ENCODE measurements at places on chromosomes 16 and 17.

DNA sequence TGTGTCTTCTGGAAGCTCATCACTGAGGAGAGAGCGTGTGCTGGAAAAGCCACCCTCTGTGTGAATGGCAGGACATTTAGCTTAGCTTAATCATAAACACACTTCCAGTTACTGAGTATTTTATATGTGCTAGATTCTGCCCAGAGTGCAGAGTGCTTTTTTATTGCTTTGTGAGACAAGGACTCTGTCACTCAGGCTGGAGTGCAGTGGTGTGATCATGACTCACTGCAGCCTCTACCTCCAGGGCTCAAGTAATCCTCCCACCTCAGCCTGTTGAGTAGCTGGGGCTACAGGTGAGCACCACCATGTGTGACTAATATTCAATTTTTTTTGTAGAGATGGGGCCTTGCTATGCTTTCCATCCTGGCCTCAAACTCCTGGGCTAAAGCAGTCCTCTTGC lies 61.4 kb upstream of the IRX3 start:
- no peak for DNase-seq

DNA sequence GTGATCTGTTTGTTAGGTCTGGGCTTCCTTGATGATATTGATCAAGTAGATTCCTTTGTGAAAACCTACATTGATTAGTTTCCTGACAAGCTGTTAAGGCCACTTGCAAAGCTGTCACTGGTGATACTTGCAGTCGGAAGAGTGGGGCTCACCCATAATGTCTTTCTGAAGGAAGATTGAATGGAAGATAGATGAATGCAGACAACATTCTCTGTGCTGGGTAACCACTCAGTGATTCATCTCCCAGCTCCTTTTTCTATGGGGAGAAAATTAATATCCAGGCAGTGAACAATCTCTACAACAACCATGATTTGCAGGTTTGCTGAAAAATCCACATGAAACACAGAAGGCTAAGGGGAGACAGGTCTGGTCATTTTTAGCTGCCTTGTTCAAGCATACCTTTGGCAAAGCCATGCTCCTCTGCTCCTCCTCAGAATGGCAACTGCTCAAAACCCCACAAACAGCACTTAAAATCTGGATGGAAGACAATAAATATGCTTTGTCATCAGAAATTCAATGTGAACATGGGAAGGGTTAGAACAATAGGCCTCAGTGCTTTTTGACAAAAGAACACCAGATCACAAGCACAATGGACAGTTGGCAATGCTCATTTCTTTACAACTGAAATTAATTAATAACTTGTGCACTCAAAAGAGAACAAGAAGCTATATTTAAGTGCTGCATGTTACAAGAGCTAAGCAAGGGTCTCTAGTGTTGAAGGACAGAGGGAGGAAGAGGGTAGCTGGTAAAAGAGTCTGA lies 495.4 kb downstream of the TOX3 start:
- no peak for DNase-seq

GRCh38 chr17:17770632-17771044 lies 66.1 kb downstream of the SREBF1 start:
- DNase-seq = no peak

- DNase-seq = no peak
These were observed 13.5 kb upstream of the DNAI2 start for GRCh38 chr17:74260525-74260850.

- DNase-seq = no peak
These were observed 17.8 kb upstream of the CRK start for GRCh38 chr17:1473841-1474240.

DNA sequence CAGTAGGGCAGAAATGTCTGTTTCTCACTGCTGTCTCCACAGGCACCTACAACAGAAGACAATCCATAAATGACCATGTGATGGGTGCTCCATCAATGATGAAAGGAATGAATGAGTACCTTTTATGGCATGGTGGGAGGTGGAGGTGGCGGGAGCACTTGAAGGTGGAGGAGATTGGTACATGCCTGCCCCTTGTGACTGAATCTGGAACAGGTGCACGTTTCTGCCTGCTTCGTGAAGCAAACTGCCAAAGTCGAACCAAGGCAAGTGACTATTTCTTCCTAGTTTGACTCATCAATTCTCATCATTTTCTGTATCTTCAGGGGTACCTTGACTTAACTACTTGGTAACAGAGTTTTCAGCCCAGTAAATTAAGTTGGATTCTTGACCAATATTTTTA lies 25.4 kb downstream of the CDRT15 start:
- no peak for DNase-seq

- no peak for DNase-seq
These were observed 14.9 kb upstream of the TBX21 start for GRCh38 chr17:47717979-47718621.

GRCh38 chr17:39951924-39952679 lies 10.7 kb upstream of the GSDMA start:
- no peak for DNase-seq

DNA sequence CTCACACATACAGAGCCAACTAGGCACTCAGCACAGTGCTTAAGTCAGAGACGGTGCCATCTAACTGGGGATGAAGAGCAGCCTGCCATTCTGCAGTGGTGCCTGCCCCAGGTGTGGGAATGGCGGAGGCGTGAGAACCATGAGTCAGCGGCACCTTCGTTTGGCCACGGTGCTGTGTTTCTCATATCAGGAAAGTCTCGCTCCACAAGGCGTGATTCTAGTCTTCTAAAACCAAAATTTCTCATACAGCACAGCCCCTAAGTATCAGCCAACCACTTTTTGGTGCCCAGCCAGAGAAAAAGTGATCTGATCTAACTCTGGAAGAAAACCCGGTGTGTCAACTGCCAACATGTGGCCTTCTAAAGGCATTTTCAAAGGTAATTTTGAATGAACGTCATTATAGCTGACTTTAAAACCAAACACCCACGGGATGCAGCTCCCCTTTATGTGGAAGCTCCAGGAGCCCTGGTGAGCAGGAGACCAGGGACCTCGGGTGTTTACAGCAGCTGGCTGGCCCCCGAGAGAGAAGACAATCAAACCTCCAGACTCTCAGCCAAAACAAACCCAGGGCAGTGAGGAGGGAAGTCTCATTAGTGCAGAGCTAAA lies 54.6 kb downstream of the ABCC12 start:
- DNase-seq = no peak

DNA sequence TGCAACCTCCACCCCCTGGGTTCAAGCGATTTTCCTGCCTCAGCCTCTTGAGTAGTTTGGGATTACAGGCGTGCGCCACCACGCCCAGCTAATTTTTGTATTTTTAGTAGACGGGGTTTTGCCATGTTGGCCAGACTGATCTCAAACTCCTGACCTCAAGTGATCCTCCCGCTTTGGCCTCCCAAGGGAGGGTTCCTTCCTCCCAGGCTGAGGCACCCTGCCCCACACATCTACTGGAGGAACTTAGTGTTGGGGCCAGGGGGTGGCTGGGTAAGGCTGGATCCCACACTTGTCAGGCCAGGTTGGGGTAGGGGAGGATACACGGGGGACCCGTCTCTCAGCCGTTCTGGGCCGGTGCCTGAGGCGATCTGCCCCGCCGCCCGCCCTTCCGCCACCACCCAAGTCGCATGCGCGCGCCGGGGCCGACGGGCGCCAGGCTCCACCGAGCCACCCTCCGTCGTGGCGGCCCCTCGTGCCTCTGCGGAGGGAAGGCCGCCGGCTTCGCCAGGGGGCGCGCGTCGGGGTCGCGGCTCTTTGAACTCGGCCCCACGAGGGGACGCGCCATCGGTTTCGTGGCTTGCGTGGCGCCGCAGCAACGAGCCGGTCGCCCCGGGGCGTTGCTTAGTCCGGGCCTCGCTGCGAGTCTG lies 15.9 kb downstream of the GRB7 start:
- DNase-seq = peak; percentile 48

Measured in right hindlimb (tissue), 1 donor.